WERI-Rb-1 (cell line): ENCODE measurements at places on chromosomes 5 and 9.

GRCh38 chr9:4515958-4516375 is 25.7 kb downstream of the SLC1A1 start:
- no peak for DNase-seq

- DNase-seq: no peak
Measured at GRCh38 chr5:37836235-37836591, 3.6 kb downstream of the GDNF start.

GRCh38 chr5:172144291-172144815 is 43.7 kb downstream of the STK10 start:
- DNase-seq: no peak

- no peak for DNase-seq
Measured at GRCh38 chr5:113330533-113331208, 104.1 kb downstream of the TSSK1B start.

- no peak for DNase-seq
Measured at GRCh38 chr9:18427691-18428090, 46.3 kb upstream of the ADAMTSL1 start.

- DNase-seq: no peak
Measured at GRCh38 chr9:116319480-116319879, 165.9 kb downstream of the PAPPA start.

- no peak for DNase-seq
Measured at GRCh38 chr5:75584641-75585040, 26.6 kb upstream of the ANKDD1B start.

DNA sequence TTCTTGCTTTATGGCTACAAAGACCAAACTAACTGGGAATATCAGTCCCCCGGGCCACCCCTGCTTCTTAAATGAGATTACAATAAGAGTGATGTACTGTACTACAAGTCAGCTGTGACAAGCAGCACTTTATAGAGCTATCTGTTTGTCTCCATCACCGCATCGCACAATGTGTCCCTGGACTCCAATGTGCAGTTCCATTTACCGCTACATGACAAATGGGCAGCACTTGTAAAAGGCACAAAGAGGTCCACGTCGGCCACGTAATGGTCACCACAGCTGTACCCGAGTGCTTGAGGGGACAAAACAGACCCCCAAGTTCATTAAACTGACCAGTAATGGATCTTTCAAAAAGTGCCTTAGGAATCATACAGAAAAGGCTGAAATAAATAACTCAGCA is 54.1 kb downstream of the PSMB7 start:
- DNase-seq: no peak

DNA sequence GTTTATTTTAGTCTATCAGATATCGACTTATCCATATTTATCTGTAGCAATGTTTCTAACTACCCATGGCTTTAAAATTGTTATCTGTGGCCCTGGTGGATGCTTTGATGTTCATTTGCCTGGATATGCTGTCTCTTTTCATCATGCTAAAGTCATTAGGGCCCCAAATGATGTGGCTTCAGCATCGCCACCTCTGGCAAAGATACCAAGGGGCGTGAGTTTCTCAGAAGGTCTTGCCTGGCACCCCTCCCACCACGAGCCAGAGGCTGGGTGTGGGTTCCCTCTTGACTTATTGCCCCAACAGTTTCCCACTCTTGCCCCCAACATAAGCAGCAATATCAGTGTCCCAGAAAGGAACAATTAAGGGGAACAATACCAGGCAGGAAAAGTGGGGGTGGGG is 5.4 kb downstream of the ROPN1L start:
- no peak for DNase-seq

GRCh38 chr9:83065233-83065632 is 2.3 kb upstream of the RASEF start:
- no peak for DNase-seq

GRCh38 chr9:27311184-27311583 is 14.2 kb upstream of the EQTN start:
- DNase-seq: no peak

DNA sequence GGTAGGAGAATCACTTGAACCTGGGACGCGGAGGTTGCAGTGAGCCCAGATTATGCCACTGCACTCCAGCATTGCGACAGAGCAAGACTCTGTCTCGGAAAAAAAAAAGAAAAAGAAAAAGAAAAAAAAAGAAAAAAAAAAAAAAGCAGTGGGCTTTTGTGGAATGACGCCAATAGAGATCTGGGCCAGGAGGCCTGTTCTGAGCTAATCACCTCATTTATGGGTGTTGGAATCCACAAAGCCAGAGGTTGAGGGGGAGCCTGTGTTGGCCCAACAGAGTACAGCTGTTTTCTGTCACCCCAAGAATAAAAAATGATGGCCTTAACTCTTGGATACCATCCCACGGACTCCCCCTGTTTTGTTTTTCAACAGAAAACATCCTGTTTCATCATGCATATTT is 18.5 kb downstream of the OSTF1 start:
- DNase-seq: no peak

DNA sequence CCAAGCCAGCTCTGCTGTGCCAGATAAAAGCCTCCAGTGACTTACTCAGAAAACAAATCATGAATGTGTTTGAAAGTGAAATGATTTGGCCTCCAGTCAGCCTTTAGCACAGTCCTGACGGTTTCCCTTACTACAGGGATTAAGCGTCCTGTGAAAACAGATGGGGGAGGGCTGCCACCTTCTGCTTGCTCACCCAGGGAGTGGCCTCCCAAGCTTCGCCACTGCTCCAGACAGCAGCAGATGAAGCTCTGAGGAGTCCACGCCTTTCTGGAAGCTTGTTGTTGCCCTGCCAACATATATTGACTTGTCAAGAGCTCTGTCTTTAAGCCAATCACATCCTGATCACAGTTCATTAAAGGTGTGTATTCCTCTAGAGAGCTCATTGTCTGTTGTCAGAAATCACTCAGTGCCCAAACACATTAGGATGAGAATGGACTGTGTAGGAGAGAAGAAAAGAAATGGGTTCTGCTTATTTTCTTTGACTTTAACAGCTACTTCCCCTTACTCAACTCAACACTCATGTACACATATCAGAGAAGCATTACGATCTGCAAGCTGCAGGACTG is 4.9 kb upstream of the FYB1 start:
- DNase-seq: peak; percentile 91

DNA sequence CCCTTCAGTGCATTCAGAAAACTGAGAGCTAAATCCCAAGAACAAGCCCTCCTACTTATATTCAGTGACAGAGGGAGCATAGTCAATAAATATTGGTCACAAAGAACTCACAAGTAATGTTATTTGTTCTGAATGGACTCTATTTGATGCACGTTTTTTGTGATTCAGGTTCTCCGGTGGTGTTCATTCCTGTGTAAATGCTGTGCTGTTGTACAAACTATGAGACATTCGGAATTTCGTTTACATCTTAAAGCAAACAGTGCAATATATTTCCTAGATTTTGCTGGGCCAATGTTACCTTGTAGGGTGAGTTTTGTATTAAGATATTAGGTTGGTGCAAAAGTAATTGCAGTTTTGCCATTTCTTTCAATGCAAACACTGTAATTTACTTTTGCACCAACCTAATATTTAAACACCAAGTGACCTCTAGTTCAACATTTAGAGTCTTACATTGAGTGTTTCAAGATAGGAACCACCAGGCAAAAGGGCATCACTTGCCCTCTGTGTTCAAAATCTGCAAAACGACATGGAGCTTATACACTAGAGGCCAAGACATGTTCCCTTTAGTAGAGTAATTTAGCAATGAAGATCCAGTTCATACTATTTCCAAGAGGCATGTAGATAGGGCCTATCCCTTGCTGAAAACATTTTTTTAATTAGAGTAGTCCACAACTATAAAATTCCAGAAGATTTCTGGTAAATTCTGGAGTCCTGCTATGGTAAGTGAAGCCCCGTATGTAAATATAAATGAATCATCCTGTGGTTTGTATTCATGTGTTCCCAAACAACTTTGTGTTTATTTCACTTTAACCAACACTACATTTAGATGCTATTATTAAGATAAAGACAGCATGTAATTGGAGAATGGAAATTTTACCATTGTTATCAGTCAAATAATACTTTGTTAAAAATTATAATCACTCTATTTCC is 444.0 kb upstream of the PTGER4 start:
- no peak for DNase-seq

GRCh38 chr5:137847687-137848086 is 20.0 kb upstream of the MYOT start:
- DNase-seq: no peak

GRCh38 chr9:129023036-129023907 is 4.9 kb downstream of the SH3GLB2 start:
- peak; percentile 79 for DNase-seq

DNA sequence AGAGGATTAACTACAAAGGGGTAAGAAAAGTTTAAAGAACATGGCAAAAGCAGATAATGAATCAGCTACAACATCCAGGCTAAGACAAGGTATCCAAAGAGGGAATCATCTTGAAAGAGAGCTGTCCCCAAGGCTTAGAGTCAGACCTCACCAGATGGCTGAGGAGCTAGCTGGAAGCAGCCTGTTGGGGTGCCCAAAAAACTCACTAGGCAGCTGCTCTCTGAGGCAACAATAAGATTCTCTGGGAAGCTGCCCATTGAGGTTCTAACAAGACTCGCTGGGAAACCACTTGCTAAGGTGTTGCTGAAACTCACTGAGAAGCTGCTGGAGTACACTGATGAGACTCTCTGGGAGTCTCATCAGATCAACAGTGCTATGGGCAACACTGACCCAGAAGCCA is 185.2 kb downstream of the CETN3 start:
- no peak for DNase-seq

DNA sequence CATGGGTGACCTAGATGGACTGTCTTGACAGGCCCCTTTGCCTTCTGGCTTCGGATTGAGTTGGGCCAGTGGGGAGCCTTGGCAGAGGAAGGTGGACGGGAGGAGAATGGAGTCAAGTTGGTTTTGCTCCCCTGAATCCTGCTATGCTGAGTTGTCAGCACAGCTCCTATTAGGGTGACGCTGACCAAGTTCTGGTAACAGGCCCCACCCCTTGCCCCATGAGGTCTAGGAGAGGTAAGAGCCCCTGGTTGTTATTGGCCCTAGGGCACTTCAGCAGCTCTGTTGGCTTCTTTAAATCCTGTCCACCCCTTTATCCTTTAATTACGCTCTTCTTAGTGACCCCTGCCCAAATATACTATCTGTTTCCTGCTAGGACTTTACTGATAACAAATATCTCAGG is 39.4 kb upstream of the KIF2A start:
- DNase-seq: no peak

- peak; percentile 20 for DNase-seq
Measured at GRCh38 chr5:34001241-34001841, 6.5 kb downstream of the AMACR start.

DNA sequence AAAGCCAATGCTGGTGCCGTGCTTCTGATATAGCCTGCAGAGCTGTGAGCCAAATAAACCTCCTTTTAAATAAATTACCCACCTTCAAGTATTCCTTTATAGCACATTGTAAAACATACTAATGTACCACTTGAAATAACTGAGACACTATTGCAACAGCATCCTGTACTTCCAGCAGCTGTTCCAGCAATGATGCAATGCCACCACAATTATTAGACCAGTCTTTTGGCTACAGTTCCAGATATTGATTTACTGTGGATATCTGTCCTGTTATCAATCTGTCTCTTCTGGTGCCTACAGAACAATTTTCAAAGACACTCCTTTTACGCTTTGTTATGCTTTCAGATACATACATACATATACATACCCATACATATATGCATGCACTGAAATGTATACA is 567.9 kb downstream of the TAF11L14 start:
- DNase-seq: no peak

- no peak for DNase-seq
Measured at GRCh38 chr5:122507045-122507444, 195.0 kb downstream of the SNCAIP start.

DNA sequence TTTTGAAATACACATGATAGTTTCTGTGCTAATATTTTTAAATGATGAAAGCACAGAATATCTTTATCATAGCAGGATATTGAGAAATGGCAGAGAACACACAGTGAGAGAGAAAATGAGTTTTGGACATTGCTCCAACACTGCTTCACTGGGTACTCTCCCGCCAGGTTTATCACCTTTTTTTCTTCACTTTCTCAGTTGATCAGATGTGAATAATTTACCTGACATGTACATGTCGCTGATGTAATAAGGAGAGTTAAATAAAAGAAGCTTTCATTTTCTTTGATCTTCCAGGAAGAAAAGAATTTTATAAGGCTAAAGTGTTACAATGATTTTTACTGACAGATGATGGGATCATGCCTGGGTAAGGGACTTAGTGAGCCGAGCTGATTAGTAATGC is 134.5 kb downstream of the ALDH1A1 start:
- no peak for DNase-seq

DNA sequence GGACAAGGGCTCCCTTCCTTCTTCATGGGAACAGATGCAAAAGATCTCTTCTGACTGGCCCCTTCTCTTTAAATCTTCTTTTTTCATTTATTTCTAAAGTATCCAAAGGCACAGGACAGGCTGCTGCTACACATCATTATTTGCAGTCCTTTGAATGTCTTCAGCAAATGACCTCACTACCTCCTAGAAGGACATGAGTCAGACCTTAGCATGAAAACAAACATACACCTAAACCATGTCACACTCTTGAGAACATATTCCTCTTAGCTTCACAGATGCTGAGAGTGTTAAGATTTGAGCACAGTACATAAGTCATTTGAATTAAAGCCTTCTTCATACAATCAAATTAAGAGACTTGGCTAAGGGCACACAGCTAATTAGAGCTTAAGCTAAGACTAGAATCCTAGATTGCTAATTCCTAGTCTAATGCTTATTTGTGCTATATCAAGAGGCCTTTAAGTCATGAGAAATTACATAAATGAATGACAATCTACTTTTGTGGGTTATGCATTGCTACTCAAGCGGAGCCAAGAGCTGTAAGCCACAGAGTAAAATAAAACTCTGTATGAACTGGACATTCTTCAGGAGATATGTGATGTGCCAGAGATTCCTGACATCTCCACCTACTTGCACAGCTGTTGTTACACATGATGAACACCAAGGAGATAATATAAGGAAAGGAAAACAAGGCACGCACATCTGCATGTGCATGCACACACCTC is 109.1 kb upstream of the PTGER4 start:
- peak; percentile 9 for DNase-seq

- no peak for DNase-seq
Measured at GRCh38 chr5:125286271-125286670, 539.8 kb upstream of the ZNF608 start.

GRCh38 chr9:98009936-98010335 is 26.8 kb downstream of the ANP32B start:
- no peak for DNase-seq

- no peak for DNase-seq
Measured at GRCh38 chr5:139995929-139996328, 47.2 kb downstream of the NRG2 start.
